ENCODE measurements at places on chromosomes 5 and 9. TPM values are rescaled to one million over a fixed set of nuclear protein-coding genes. Genes with fewer than 3 reads are reported as not detected.

GRCh38 chr9:2913026-2913425 is 69.1 kb upstream of the PUM3 start:
- H3K27me3 ChIP-seq, result no peaks in the 10 kb centered on the region
- H3K36me3 ChIP-seq, result no peaks in the 10 kb centered on the region
- no peak overlapping the region for H3K27ac ChIP-seq
- no peak overlapping the region for H3K4me3 ChIP-seq
- DNase-seq, result no peak
- H3K4me1 ChIP-seq, result no peaks in the 10 kb centered on the region

GRCh38 chr9:71571186-71571585 is 197.1 kb downstream of the CEMIP2 start:
- no peaks in the 10 kb centered on the region for H3K36me3 ChIP-seq
- H3K27me3 ChIP-seq, result no peaks in the 10 kb centered on the region
- no peak overlapping the region for H3K4me3 ChIP-seq
- DNase-seq, result no peak

GRCh38 chr9:91711755-91712601 is 238.1 kb downstream of the ROR2 start:
- no peaks in the 10 kb centered on the region for H3K27me3 ChIP-seq
- H3K4me1 ChIP-seq, result no peaks in the 10 kb centered on the region
- H3K4me3 ChIP-seq, result no peak overlapping the region
- H3K27ac ChIP-seq, result no peak overlapping the region

DNA sequence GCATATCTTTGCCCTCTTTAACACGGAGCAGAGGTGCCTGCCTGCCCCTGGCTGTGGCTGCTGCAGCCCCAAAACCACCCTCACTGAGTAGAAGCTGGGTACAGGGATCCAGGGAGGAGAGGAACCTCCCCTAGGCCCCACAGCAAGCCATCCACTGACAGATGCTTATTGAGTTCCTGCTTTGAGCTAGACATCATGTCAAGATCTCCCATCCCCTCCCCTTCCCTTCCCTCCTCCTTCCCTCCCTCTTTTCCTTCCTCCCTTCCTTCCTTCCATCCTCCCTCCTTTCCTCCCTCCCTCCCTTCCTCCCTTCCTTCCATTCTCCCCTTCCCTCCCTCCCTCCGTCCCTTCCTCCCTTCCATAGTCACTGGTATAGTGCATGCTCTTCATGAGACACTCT is 29.3 kb downstream of the GOLGA2 start:
- peaks cover 21% of the 10 kb centered on the region for H3K4me1 ChIP-seq
- DNase-seq, result no peak
- H3K27ac ChIP-seq, result peak overlapping the region; percentile 66
- H3K36me3 ChIP-seq, result peaks cover 4% of the 10 kb centered on the region

Gene FIBCD1
- polyA plus RNA-seq, result 1.3 TPM

Gene GARNL3
- polyA plus RNA-seq, result 9.1 TPM

Gene PCAT7
- polyA plus RNA-seq, result 0.03 TPM
